ENCODE measurements at places on chromosomes 3 and 15.

GRCh38 chr3:120767106-120767505, 24.6 kb downstream of the GTF2E1 start:
- no peak for DNase-seq

DNA sequence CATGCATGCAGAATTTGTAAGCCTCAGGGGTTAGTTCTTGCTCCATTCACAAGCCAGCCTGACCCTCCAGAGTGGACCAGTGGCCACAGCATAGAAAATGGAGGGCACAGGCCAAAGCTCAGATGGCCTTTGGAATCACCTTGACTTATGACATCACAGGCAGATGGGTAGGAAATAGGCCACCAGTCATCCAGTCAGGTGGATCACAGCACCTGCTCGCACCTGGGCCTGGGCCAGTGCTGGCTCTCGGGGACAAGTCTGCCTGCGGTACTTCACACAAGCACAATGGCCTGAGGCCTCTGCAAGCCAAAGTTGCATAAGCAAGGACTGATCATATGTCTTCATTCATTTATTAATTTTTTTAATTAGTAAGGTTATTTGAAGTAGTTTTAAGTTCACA, 39.3 kb downstream of the PPCDC start:
- DNase-seq = no peak

DNA sequence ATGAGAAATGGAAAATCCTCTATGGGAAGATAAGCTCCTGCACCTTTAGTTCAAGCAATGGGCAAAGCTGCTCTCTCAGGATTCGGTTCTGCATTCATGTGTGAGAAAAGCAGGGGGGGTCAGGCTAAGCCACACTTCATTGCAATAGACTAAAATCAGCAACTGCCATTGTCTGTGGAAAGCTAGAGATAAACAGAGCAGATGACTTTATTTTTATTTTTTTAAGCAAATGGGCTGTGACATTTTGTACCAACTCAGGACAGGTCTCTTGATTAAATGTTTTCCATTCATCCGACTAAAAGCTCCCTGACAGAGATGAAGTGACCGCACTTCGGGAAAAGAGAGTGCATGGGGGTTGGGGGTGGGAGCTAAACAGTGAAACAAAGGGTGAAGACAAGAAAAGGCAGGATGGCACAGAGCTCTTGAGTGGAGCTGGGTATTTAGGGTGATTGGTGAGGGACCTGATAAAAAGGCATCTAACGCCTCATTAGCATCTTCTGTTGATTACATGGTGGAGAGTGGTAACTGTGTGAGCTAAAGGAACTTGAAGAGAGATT, 987.4 kb downstream of the TUSC7 start:
- no peak for DNase-seq

DNA sequence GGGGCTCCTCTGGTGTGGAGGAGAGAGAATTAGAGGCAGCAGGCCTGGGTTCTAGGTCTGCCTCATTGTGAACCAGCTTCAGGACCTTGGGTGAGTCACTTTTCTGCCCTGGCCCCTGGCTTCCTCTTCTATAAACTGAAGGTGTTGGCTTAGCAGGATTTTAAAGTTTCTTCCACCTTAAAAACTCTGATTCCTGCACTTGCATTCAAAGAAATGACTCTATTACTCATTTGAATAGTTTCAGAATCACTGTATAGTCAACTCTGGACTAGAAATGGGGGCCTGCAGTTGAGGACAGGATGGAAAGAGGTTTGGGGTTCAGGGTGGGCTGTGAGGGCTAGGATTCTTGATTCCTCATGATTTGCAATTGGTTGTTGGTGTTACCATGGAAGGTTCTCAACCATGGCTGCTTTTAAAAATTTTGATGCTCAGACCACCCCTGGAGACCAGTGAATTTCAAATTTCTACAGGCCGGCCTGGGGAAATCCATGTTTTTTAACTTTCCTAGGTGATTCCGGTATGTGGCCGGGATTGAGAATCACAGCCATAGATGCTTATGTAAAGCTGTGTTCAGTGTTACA, 19.9 kb downstream of the SMAD3 start:
- DNase-seq = peak; percentile 50

DNA sequence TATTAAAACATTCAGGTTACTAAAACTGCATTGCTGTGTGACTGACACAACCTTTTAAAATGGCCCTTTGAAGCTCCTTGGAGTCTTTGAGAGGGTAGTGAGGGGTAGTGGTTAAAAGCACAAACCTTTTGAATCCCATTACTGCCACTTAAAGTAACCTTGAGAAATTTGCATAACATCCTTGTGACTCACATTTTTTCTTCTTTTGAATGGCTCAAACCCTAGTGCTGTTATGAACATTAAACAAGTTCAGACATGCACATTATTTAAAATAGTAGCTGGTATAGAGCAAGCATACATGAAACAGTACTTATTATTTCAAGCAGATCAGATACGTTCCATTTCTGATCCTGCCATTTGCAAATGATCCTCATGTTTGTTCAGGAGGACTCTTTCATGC, 3.7 kb upstream of the CLDN1 start:
- no peak for DNase-seq

GRCh38 chr15:63501256-63502089, 2.9 kb upstream of the USP3 start:
- DNase-seq = peak; percentile 40

GRCh38 chr3:85851071-85851470, 892.3 kb downstream of the CADM2 start:
- no peak for DNase-seq
